A673 (cell line): ENCODE measurements at places on chromosomes 7 and 10. TPM values are rescaled to one million over a fixed set of nuclear protein-coding genes. Genes with fewer than 3 reads are reported as not detected.

The RADIL gene
- 5.0 and 7.6 TPM in 2 replicates for total RNA-seq

- no peak for DNase-seq
- H3K4me1 ChIP-seq, result peaks cover 6% of the 10 kb centered on the region
- H3K36me3 ChIP-seq, result no peaks in the 10 kb centered on the region
- H3K27me3 ChIP-seq, result no peaks in the 10 kb centered on the region
- no peak overlapping the region for H3K27ac ChIP-seq
- no peak overlapping the region for H3K4me3 ChIP-seq
Observed at GRCh38 chr10:61787170-61787569, 114.3 kb upstream of the ARID5B start.

DNA sequence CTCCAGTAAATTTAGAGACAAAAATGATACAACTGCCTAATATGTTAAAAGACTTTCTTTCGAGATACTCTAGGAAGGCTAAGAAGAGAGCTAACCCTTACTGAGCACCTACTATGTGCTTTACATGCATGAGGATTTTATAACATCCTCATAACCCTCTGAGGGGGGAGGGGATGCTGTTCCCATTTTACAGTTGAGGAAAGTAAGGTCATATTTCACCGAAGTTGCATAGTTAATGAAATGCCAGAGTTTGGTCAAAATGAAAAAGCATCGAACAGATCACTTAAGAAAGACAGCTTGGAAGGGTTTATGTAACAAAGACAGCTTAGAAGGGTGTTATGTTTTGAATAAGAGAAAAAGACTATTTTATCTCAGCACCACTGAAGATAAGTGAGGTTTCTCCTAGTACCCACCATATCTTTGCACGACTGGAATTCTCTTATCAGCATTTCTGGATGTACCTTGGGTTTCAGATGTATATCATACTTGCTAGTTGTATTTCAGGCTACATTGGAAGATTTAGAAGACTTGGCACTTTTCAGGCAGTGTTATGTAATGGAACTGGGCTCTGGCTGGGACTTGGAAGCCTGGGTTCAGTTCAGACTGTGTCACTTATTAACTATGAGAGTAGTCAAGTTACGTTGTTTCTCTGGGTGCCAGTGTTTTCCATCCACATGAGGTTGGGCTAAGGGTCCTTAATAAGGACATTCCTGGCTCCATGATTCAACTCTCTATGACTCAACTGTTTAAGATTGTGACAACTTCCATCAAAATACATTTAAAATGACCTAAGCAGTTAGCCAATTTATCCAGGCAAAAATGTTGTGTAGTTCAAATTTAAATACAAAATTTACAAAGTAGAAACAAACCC is 6.0 kb downstream of the RHOBTB1 start:
- no peak for DNase-seq
- peaks cover 8% of the 10 kb centered on the region for H3K4me1 ChIP-seq
- no peak overlapping the region for H3K27ac ChIP-seq
- H3K4me3 ChIP-seq, result no peak overlapping the region

DNA sequence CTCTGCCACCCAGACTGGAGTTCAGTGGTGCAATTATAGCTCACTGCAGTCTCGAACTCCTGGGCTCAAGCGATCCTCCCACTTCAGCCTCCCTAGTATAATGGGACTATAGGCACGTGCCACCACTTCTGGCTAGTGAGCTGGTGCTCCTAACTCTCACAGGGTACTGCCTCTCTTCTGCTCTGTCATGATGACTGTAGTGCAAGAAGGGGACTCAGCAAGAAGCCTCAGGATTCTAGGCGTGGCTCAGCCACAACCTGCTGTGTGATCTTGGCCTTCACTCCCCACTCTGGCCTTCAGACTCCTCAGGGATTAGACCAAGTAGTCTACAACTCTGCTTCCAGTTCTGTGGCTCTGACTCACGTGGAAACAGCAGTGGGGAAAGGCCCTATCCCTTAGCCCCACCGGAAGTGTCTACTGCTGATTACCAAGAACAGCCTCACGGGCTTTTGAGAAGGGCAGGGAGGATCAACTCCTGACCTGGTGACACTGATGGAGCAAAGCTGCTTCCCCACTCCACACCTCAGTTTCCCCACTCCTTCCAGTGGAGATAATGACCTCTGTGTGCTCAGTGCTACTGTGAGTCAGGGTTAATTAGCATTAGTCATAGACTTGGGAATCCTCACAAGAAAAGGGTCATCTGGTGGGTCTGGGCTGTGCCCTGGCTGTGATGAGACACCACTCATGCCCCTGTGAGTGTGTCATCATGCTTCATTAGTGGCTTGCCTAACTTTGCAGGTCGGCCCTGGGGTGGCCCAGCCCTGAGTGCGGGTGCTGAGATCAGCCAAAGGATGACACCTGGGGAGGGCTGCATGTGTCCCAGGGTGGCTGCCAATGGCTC is 41.1 kb downstream of the ZC3HC1 start:
- H3K4me1 ChIP-seq, result no peaks in the 10 kb centered on the region
- DNase-seq, result no peak
- no peaks in the 10 kb centered on the region for H3K27me3 ChIP-seq
- no peaks in the 10 kb centered on the region for H3K36me3 ChIP-seq
- H3K27ac ChIP-seq, result no peak overlapping the region

GRCh38 chr10:24974976-24975375 is 22.6 kb upstream of the PRTFDC1 start:
- no peaks in the 10 kb centered on the region for H3K36me3 ChIP-seq
- no peak overlapping the region for H3K27ac ChIP-seq
- H3K27me3 ChIP-seq, result no peaks in the 10 kb centered on the region
- no peaks in the 10 kb centered on the region for H3K4me1 ChIP-seq

- no peak for DNase-seq
- no peak overlapping the region for H3K27ac ChIP-seq
- no peak overlapping the region for H3K4me3 ChIP-seq
- H3K36me3 ChIP-seq, result no peaks in the 10 kb centered on the region
- no peaks in the 10 kb centered on the region for H3K27me3 ChIP-seq
Observed at GRCh38 chr10:127966875-127967274, 60.0 kb downstream of the PTPRE start.
